ENCODE measurements at places on chromosomes 5 and 9. TPM values are rescaled to one million over a fixed set of nuclear protein-coding genes. Genes with fewer than 3 reads are reported as not detected.

GRCh38 chr9:120562861-120563443, 17.0 kb downstream of the CDK5RAP2 start:
- no peak overlapping the region for H3K27ac ChIP-seq
- peaks cover 6% of the 10 kb centered on the region for H3K36me3 ChIP-seq
- no peak overlapping the region for H3K4me3 ChIP-seq
- no peaks in the 10 kb centered on the region for H3K4me1 ChIP-seq
- H3K27me3 ChIP-seq, result no peaks in the 10 kb centered on the region
- DNase-seq, result no peak

Gene SIT1
- total RNA-seq, result not detected

DNA sequence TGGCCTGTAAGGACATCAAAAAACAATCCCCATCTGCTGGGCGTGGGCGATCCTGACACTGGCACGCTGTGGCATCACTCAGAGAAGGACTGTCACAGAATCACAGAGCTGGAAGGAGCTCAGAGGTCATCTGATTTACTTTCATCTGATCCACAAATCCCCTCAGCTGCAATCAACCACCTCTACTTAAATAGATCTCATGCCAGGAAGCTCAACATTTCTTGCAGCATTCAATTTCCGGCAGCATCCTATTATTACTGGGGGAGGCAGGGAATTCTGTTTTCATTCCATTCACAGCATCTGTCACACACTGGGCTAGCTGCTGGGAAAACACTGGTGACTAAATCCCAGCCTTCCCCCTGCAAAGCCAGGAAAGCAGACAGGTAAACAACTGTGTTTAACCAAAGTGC, 38.3 kb downstream of the RETREG1 start:
- H3K27me3 ChIP-seq, result no peaks in the 10 kb centered on the region
- DNase-seq, result no peak
- no peak overlapping the region for H3K27ac ChIP-seq
- no peak overlapping the region for H3K4me3 ChIP-seq
- no peaks in the 10 kb centered on the region for H3K36me3 ChIP-seq

- H3K27ac ChIP-seq, result peak overlapping the region; percentile 32
- DNase-seq, result peak; percentile 51
- H3K27me3 ChIP-seq, result no peaks in the 10 kb centered on the region
These were observed 52.2 kb upstream of the SPATA31E1 start for GRCh38 chr9:87830446-87830845.

Measured in PC-3 (cell line).